ENCODE measurements at places on chromosomes 16 and 17. TPM values are rescaled to one million over a fixed set of nuclear protein-coding genes. Genes with fewer than 3 reads are reported as not detected.

Gene TRIM47
- total RNA-seq = 3.8 TPM

Gene TBC1D3
- total RNA-seq = not detected

Gene MYH2
- not detected for total RNA-seq

Gene CFAP119
- 5.2 TPM for total RNA-seq

DNA sequence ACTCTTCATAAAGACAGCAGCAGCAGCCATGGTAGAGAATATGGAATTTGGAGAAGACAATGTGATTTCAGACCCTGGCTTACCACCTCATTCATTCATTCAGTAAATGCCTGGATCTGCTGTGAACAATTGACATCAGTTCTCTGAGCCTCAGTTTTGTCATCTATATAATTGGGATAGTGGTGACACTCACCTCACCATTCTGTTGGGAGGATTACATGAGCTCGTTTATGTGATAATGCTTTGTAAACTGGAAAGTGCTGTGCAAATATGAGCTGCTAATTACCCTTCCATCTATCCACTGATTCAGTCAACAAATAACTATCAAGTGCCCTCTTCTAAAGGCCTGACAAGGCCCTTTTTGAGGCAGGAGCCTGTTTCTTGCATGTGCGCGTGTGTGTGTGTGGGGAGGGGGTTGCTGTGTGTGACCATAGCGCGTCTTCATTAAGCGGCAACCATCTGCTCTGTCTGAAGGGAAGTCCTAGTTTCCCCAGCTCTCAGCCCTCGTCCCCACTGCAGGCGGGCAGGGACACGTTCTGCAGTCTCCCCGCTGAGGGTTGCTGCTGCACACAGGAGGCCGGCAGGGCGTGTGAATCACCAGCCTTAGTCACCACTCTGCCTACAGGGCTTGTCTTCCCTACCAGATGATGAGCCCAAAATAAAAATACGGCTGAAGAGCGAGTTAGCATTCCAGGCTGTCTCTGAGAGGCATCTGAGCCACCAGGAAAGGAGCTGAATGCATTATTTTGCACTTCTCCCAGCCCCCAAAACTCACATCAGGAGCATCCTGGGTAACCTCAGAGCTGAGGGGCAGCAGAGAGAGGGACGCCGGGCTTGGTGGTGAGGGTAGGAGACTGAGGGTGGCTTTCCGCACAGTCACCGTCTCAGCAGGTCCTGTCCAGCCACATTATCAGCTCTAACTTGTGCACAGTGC lies 19.9 kb downstream of the ARL4D start:
- peak; percentile 93 for DNase-seq

- no peak for DNase-seq
These were observed 12.7 kb downstream of the FCSK start for GRCh38 chr16:70467113-70467512.

DNA sequence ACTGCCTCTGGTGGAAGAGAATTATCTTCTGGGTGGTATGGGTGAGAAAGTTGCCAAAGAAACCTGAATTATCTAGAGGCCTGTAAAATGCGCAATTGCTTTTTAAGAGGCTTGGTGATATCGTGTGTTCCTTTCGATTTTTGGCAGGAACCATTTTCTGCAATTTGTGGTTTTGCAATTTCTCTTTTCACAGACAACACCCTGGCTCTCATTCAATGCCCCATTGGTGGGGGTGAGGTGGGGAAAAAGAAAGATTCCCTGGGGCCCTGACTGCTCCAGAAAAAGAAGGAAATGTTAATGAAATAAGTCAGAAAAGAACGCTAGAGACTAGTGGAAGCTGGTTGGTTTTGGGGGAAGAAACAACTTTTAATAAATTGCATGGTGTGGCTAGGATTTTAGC lies 77.4 kb downstream of the ANKFN1 start:
- peak; percentile 58 for DNase-seq

Gene KLHL10
- not detected for total RNA-seq

- peak; percentile 26 for DNase-seq
These were observed 489 bp downstream of the ZC3H18 start for GRCh38 chr16:88570691-88571092.

DNA sequence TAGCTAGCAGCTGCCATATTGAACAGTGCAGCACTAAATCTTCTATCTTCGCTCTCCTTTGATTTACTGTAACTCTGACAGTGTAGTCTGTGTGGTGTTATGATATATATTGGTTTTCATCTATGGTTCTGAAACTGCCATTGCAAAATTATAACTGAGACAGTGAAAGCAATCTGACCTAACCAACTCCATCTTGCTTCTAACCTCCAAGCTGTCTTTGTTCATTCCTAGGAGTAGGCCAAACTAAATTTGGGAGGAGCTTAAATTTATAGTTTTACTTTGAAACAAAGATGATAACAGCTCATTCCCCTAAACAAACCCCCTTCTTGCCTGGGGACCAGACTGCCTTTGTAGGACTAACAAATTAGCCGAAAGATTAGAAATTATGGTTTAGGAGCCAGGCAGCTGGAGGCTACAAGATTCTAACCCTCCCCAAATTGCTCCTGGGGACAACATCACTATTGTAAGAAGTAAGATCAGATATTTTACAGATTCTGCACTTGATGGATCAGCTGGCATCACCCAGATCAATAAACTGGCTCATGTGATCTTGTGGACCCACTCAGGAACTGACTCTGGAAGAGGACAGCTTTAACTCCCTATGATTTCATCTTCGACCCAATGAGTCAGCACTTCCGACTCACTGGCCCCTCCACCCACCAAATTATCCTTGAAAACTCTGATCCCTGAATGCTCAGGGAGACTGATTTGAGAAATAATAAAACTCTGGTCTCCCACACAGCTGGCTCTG lies 47.0 kb upstream of the FBXO47 start:
- peak; percentile 68 for DNase-seq

- DNase-seq = no peak
These were observed 1.6 kb upstream of the FOXJ1 start for GRCh38 chr17:76142585-76143041.

DNA sequence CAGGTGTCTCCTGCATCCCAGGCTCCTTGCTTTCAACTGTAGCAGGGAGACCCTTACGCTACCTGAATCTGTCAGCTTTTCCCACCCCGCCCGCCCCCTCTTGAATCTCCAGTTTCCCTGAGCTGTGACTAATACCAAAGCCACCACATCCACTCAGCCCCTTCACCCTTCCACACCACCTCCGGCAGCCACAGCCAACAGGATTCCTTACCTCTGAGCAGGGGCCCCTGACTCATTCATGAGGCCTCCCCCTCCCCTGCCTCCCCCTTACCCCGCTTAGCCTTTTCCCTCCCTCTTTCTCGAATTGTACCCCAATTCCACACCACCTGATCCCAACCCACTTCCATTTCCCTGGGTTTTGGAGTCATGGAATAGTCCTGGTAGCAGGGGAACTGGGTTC lies 2.3 kb downstream of the STX1B start:
- peak; percentile 92 for DNase-seq

Gene DPEP1
- total RNA-seq = not detected

Gene TNFRSF13B
- total RNA-seq = not detected

- peak; percentile 61 for DNase-seq
These were observed at the start of gene CHRNB1 for GRCh38 chr17:7444682-7445618. TSS of gene CHRNB1 (plus strand) at chr17:7445061. CDS start at chr17:7445128, 67 bp downstream.

Gene C16orf78
- not detected for total RNA-seq

Gene KRT25
- total RNA-seq = not detected

DNA sequence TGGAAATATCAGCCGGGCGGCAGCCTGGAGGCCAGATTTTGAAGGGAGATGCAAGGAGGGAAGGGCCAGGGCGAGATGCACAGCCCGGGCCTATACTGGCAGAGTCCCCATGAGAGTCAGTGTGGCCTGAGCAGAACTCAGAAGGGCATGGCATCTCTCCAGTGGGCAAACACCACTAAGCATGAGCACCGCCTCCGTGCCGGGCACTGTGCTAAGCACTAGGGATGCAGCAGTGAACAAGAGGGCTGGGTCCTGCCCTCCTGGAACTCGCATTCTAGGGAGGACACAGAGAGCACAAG lies 33.5 kb downstream of the TK2 start:
- DNase-seq = no peak

DNA sequence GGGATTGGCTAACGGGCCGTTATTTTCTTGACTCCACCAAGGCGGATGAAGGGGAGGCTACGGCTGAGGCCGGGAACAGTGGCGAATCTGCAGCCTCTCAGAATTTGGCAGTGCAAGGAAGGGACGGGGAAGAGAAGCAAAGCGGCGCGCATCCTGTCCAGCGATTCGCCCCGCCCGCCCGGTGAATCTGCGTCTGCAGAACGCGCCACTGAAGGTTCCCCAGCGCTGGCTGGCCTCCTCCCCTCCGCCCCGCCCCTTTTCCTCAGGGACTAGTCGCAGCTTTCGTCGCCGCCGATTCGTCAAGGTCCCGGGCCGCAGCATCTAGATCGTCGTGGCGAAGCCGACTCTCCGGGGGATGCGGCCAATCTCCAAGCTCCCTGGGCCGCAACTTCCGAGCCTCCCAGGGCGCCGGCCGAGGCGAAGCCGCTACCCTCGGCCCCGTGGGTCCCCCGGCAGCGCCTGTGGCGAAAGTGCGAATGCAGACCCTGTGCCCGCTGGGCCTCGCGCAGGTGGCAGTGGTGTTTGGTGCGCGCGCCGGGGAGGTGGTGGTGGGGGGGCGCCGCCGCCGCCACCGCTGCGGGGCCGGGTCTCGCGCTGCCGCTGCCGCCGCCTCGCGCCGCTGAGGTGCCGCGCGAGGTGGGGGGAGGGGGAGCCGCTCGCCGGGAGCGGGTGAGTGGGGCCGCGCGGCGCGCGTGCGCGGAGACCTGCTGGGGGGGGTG lies at the start of gene SETD1A:
Gene SETD1A, plus strand, starts transcription at position 299 of the 719 bp plus-strand sequence. CDS start 978 bp downstream, outside the sequence.
- peak; percentile 92 for DNase-seq

DNA sequence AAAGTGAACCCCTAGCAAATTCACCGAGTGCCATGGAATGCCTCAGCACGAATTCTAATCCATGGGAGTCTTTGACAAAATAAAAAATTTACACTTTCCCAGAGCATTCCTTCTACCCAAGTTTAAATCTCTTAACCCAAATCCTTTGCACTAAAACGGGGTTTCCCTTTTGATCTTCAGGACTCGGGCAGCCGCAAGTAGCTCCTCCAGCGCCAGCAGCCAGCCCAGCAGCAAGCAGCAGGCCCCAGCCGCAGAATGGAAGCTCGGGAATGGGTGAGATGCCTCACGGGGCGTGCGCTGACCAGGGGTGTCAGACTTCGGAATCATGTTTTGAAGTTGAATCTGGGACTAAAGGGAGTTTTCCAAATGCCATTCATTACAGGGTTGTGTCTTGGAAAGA lies 42.4 kb downstream of the RPA1 start:
- DNase-seq = no peak

GRCh38 chr17:1055751-1056645 lies 59.1 kb downstream of the TIMM22 start:
- peak; percentile 38 for DNase-seq

DNA sequence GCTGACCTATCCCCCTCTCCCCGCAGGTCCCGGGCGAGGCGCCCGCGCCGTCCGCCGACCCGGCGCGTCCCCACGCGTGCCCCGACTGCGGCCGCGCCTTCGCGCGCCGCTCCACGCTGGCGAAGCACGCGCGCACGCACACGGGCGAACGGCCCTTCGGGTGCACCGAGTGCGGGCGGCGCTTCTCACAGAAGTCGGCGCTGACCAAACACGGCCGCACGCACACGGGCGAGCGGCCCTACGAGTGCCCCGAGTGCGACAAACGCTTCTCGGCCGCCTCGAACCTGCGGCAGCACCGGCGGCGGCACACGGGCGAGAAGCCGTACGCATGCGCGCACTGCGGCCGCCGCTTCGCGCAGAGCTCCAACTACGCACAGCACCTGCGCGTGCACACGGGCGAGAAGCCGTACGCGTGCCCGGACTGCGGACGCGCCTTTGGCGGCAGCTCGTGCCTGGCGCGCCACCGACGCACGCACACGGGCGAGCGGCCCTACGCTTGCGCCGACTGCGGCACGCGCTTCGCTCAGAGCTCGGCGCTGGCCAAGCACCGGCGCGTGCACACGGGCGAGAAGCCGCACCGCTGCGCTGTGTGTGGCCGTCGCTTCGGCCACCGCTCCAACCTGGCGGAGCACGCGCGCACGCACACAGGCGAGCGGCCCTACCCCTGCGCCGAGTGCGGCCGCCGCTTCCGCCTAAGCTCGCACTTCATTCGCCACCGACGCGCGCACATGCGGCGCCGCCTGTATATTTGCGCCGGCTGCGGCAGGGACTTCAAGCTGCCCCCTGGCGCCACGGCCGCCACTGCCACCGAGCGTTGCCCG lies 10.3 kb downstream of the ZNF771 start:
- no peak for DNase-seq

DNA sequence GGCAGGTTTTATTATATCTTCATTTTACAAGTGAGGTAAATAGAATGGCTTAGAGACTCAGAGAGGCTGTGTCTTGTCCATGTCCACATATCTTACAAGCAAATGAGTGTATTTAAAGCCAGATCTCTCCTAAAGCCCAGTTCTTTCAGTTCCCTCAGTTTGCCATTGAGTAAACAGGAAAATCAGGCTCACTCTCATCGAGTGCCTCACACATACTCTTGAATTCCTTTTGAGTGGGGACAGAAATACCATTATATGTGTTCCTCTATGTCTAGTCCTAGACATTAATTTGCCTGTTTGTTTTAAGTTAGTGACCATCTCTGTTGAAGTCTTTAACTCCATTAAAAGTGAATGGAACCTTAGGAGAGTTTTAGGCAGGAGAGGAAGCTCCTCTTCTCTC lies 40.1 kb downstream of the BPTF start:
- no peak for DNase-seq

GRCh38 chr16:56617212-56618085 lies 8.1 kb upstream of the MT1E start:
- DNase-seq = no peak

DNA sequence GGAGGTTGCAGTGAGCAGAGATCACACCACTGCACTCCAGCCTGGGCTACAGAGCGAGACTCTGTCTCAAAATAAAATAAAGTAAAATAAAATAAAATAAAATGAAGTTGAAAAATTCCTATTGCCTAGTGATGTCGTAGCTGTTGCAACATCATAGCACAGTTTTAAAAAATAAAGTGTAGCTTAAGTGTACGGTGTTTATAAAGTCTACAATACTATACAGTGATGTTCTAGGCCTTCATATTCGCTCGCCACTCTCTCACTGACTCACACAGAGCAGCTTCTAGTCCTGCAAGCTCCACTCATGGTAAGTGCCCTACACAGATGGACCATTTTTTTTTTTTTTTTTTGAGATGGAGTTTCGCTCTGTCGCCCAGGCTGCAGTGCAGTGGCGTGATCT lies 43.5 kb upstream of the MNT start:
- no peak for DNase-seq

DNA sequence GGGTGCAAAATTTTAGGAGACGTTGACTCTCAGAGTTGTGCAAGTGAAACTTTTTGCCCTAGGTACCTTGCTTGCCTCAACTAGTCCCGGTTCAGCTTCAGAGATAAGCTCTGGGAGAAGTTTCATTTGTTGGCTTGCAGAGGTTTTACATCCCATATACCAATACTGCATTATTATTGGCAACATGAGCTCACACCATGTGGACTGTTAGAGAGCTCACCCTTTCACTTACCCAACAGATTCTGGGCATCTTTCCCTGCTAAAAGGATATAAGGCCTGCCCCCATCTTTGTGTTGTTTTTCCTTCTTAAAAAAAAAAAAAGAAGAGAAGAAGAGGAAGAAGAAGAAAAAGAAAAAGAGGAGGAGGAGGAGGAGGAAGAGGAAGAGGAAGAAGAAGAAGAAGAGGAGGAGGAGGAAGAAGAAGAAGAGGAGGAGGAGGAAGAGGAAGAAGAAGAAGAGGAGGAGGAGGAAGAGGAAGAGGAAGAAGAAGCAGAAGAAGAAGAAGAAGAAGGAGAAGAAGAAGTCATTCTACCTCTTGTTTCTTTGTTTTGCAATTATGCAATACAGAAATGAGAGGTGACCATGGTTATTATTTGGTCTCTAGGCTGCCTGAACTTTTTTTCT lies 292.6 kb upstream of the IRX3 start:
- DNase-seq = no peak

GRCh38 chr17:57256708-57257112 lies 387 bp downstream of the MSI2 start:
- DNase-seq = peak; percentile 29

GRCh38 chr17:19345067-19345460 lies 17.5 kb downstream of the B9D1 start:
- DNase-seq = no peak

All from M059J (cell line).